ENCODE measurements at places on chromosomes 4 and X.

GRCh38 chr4:85496126-85496849, 21.3 kb downstream of the ARHGAP24 start:
- peaks cover 8% of the 10 kb centered on the region for H3K4me1 ChIP-seq
- no peak overlapping the region for H3K4me3 ChIP-seq
- no peak for DNase-seq
- no peaks in the 10 kb centered on the region for H3K27me3 ChIP-seq

- no peaks in the 10 kb centered on the region for H3K27me3 ChIP-seq
- no peaks in the 10 kb centered on the region for H3K4me1 ChIP-seq
- no peak for DNase-seq
- no peak overlapping the region for H3K4me3 ChIP-seq
- no peak overlapping the region for H3K27ac ChIP-seq
- no peaks in the 10 kb centered on the region for H3K36me3 ChIP-seq
Observed at GRCh38 chr4:109368661-109369060, 65.0 kb upstream of the SEC24B start.

DNA sequence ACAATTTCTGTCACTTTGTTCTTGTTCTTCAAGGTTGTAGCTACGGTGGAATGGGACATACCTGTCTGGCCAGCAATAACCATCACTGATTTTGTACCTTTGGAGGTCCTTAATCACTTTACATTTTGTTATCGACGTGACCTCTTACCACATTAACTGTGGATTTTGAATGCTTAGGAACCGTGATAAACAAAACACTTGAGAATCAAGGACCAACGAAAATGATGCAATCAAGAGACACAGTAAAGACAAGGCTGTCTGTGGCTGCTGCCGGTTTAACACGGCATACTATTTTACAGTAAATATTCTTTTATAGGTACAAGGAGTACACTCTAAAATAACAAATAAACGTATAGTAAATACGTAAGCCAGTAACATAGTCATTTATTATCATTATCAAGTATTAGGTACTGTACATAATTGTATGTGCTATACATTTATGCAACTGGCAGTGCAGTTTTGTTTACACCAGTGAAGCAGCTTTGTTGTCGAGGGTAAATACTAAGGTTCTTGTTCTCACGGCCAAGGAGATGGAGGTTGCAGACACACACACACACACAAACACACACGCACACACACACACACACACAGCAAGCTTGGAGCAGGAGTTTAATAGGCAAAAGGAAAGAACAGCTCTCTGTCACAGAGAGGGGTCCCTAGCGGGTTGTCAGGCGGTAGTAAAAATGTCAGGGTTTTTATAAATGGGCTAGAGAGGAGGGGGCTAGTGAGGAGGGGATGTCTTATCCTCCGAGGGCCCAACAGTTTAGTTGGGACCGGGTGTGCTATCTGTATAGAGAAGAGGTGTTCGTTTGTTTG, 194.7 kb upstream of the CXorf51B start:
- H3K4me1 ChIP-seq, result no peaks in the 10 kb centered on the region
- H3K27ac ChIP-seq, result no peak overlapping the region
- H3K27me3 ChIP-seq, result no peaks in the 10 kb centered on the region
- DNase-seq, result no peak
- H3K36me3 ChIP-seq, result no peaks in the 10 kb centered on the region

DNA sequence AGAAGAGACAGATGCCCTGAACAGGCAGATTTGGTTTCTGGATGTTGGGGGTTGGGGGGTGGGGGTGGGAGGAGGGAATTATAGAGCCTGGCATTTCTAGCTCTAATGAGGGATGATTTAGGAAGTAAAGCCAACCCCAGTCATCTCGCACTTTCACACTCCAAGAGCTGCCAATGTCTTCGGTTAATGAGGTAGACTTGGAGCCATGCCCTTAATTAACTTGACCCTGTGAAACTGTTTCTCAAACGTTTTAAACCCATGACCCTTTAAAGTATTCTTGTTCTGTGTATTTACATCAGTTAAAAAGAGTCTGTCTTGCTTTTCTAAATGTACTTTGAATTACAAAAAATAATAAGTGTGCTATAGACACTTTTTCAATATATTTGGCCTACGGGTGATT, 466.9 kb downstream of the FAT4 start:
- no peaks in the 10 kb centered on the region for H3K36me3 ChIP-seq
- H3K27me3 ChIP-seq, result no peaks in the 10 kb centered on the region
- H3K4me1 ChIP-seq, result no peaks in the 10 kb centered on the region
- H3K27ac ChIP-seq, result no peak overlapping the region

DNA sequence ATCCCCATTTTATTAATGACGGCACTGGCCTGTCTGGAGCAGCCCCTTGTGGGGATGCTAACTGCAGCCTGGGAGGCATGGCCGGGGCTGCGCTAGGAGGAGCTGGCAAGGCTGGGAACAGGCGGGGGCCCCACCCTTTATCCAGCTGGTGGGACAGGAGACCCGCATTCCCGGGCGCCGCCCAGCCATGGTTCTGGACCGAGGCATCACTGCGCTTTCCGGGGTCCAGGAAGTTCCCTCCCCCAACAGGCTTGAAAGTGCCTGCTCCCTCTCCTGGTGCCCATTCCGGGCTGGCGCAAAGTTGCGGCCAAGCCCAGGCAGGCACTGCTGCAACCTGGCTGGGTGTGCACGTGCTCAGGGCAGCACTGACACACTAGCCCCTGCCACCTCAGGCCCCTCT, 124.5 kb downstream of the PARM1 start:
- H3K4me3 ChIP-seq, result no peak overlapping the region
- no peaks in the 10 kb centered on the region for H3K36me3 ChIP-seq
- DNase-seq, result no peak
- H3K27me3 ChIP-seq, result no peaks in the 10 kb centered on the region
- H3K27ac ChIP-seq, result no peak overlapping the region

- no peaks in the 10 kb centered on the region for H3K36me3 ChIP-seq
- H3K27ac ChIP-seq, result no peak overlapping the region
- H3K4me3 ChIP-seq, result no peak overlapping the region
- DNase-seq, result no peak
- H3K27me3 ChIP-seq, result no peaks in the 10 kb centered on the region
Observed at GRCh38 chr4:2302387-2303119, 40.6 kb upstream of the MXD4 start.

- DNase-seq, result no peak
- H3K4me3 ChIP-seq, result no peak overlapping the region
- no peak overlapping the region for H3K27ac ChIP-seq
Observed at GRCh38 chrX:614136-614535, 16.5 kb upstream of the SHOX start.

GRCh38 chr4:163165217-163166017, 1.3 kb downstream of the NAF1 start:
- no peak overlapping the region for H3K27ac ChIP-seq
- no peak for DNase-seq
- H3K4me3 ChIP-seq, result peak overlapping the region; percentile 60
- no peaks in the 10 kb centered on the region for H3K36me3 ChIP-seq
- no peaks in the 10 kb centered on the region for H3K27me3 ChIP-seq

- no peak for DNase-seq
- no peak overlapping the region for H3K4me3 ChIP-seq
- H3K27ac ChIP-seq, result no peak overlapping the region
Observed at GRCh38 chr4:145503486-145504072, 21.9 kb downstream of the SMAD1 start.

DNA sequence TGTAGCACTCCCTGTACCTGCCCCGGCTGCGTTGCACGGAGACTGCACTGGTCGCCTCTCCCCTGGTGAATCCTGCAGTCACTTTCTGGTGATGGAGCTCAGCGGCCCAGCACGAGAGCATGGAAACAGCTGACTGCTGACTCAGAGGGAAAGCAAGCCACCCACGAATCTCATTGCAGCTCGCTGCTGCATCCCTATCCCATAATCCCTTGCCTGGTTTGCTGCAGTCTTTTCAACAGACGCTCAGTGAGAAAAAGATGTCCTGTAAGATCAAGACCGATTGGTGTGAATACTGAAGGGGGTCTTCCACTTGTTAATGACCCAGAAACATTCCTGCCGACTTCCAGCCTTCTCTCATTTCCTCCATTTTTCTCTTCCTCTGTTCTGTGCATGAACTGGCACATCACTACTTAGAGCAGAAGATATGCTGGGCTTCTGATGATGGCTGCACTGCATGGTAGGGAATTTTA, 52.9 kb downstream of the TRIM2 start:
- peak; percentile 35 for DNase-seq
- no peak overlapping the region for H3K4me3 ChIP-seq
- no peaks in the 10 kb centered on the region for H3K27me3 ChIP-seq
- H3K4me1 ChIP-seq, result peaks cover 5% of the 10 kb centered on the region
- no peaks in the 10 kb centered on the region for H3K36me3 ChIP-seq
- H3K27ac ChIP-seq, result no peak overlapping the region

- H3K4me1 ChIP-seq, result no peaks in the 10 kb centered on the region
- no peak overlapping the region for H3K27ac ChIP-seq
- H3K27me3 ChIP-seq, result no peaks in the 10 kb centered on the region
Observed at GRCh38 chrX:132365490-132365889, 123.3 kb downstream of the MBNL3 start.

DNA sequence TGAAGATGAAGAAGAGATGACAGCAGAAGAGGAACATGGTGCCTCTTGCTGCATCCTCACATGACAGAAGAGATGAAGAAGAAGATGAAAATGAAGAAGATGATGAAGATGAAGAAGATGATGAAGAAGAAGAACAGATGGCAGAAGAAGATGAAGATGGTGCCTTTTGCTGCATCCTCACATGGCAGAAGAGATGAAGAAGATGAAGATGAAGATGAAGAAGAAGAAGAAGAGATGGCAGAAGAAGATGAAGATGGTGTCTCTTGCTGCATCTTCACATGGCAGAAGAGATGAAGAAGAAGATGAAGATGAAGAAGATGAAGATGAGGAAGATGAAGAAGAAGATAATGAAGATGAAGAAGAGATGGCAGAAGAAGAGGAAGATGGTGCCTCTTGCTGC, 63.7 kb upstream of the HPF1 start:
- no peaks in the 10 kb centered on the region for H3K27me3 ChIP-seq
- H3K4me1 ChIP-seq, result no peaks in the 10 kb centered on the region
- H3K36me3 ChIP-seq, result no peaks in the 10 kb centered on the region
- H3K4me3 ChIP-seq, result no peak overlapping the region
- H3K27ac ChIP-seq, result no peak overlapping the region

- H3K4me3 ChIP-seq, result no peak overlapping the region
- H3K27ac ChIP-seq, result no peak overlapping the region
- no peaks in the 10 kb centered on the region for H3K36me3 ChIP-seq
- H3K4me1 ChIP-seq, result no peaks in the 10 kb centered on the region
- H3K27me3 ChIP-seq, result no peaks in the 10 kb centered on the region
- DNase-seq, result no peak
Observed at GRCh38 chrX:40773809-40774208, 38.5 kb upstream of the MED14 start.

DNA sequence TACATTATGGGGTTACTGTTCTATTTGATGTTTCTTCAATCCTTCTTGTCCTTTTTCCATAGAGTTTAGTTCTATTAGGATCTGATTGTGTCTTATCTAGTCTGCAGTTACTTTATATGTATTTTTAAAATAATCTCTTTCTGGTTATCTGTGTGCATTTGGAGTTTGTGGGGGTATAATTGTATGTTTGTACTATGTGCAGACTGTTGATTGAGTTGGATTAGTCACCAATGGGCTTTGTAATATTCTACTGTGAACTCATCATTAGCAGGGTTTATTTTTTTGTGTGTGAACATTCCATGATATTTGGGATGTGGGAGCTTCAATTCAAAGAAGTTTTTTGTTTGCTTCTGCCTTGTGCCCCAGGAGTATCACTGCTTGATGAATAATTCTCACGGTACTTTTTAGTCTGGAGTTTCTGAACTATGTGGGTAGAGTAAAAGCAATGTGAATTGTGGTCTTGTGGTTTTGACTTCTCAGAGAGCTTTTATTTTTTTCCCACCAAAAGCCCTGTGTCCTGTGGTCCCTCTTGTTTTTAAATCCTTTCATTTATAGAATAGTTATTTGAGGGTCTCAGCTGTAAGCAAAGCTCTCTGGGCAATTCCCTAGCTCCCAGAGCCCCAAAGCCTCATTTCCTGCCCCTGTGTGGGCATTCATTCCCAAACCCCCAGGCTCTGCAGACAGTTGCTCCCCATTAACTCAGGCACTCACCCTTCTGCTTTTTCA, 127.8 kb downstream of the PHKA2 start:
- no peak for DNase-seq
- no peaks in the 10 kb centered on the region for H3K36me3 ChIP-seq
- no peaks in the 10 kb centered on the region for H3K27me3 ChIP-seq
- no peak overlapping the region for H3K4me3 ChIP-seq

- H3K27ac ChIP-seq, result no peak overlapping the region
- H3K4me1 ChIP-seq, result no peaks in the 10 kb centered on the region
- no peaks in the 10 kb centered on the region for H3K27me3 ChIP-seq
- H3K36me3 ChIP-seq, result no peaks in the 10 kb centered on the region
- no peak for DNase-seq
- H3K4me3 ChIP-seq, result no peak overlapping the region
Observed at GRCh38 chr4:96637971-96638412, 798.1 kb downstream of the PDHA2 start.

- no peak overlapping the region for H3K4me3 ChIP-seq
- no peak for DNase-seq
- no peak overlapping the region for H3K27ac ChIP-seq
- H3K36me3 ChIP-seq, result no peaks in the 10 kb centered on the region
Observed at GRCh38 chrX:34140816-34141215, 8.7 kb upstream of the FAM47A start.

- no peak for DNase-seq
- H3K4me1 ChIP-seq, result no peaks in the 10 kb centered on the region
- no peaks in the 10 kb centered on the region for H3K36me3 ChIP-seq
- no peaks in the 10 kb centered on the region for H3K27me3 ChIP-seq
- no peak overlapping the region for H3K4me3 ChIP-seq
Observed at GRCh38 chr4:102606261-102606660, 105.1 kb downstream of the NFKB1 start.

- no peak for DNase-seq
- H3K4me1 ChIP-seq, result no peaks in the 10 kb centered on the region
- no peak overlapping the region for H3K4me3 ChIP-seq
- H3K27me3 ChIP-seq, result no peaks in the 10 kb centered on the region
- H3K27ac ChIP-seq, result no peak overlapping the region
Observed at GRCh38 chr4:6396696-6397236, 75.6 kb downstream of the PPP2R2C start.

GRCh38 chr4:46730075-46730474, 179.0 kb downstream of the COX7B2 start:
- DNase-seq, result no peak
- no peaks in the 10 kb centered on the region for H3K4me1 ChIP-seq
- no peaks in the 10 kb centered on the region for H3K36me3 ChIP-seq
- no peak overlapping the region for H3K4me3 ChIP-seq
- H3K27me3 ChIP-seq, result no peaks in the 10 kb centered on the region
- no peak overlapping the region for H3K27ac ChIP-seq

- H3K4me1 ChIP-seq, result peaks cover 5% of the 10 kb centered on the region
- H3K4me3 ChIP-seq, result no peak overlapping the region
- no peak for DNase-seq
- no peaks in the 10 kb centered on the region for H3K27me3 ChIP-seq
- H3K27ac ChIP-seq, result no peak overlapping the region
- no peaks in the 10 kb centered on the region for H3K36me3 ChIP-seq
Observed at GRCh38 chr4:150960079-150960478, 55.0 kb downstream of the LRBA start.

GRCh38 chr4:98585596-98585995, 72.8 kb downstream of the TSPAN5 start:
- H3K4me1 ChIP-seq, result peaks cover 16% of the 10 kb centered on the region
- no peak for DNase-seq
- H3K27ac ChIP-seq, result peak overlapping the region; percentile 57
- H3K27me3 ChIP-seq, result no peaks in the 10 kb centered on the region
- no peak overlapping the region for H3K4me3 ChIP-seq
- no peaks in the 10 kb centered on the region for H3K36me3 ChIP-seq

All from ovary (tissue), 10 donors.